ENCODE measurements at places on chromosomes 2 and 18. TPM values are rescaled to one million over a fixed set of nuclear protein-coding genes. Genes with fewer than 3 reads are reported as not detected.

The SLC23A3 gene
- total RNA-seq = 2.2 TPM

The TMEM198 gene
- total RNA-seq = 2.0 TPM

The RGPD4 gene
- 0.05 TPM for total RNA-seq

The UPP2 gene
- total RNA-seq = 0.16 TPM

DNA sequence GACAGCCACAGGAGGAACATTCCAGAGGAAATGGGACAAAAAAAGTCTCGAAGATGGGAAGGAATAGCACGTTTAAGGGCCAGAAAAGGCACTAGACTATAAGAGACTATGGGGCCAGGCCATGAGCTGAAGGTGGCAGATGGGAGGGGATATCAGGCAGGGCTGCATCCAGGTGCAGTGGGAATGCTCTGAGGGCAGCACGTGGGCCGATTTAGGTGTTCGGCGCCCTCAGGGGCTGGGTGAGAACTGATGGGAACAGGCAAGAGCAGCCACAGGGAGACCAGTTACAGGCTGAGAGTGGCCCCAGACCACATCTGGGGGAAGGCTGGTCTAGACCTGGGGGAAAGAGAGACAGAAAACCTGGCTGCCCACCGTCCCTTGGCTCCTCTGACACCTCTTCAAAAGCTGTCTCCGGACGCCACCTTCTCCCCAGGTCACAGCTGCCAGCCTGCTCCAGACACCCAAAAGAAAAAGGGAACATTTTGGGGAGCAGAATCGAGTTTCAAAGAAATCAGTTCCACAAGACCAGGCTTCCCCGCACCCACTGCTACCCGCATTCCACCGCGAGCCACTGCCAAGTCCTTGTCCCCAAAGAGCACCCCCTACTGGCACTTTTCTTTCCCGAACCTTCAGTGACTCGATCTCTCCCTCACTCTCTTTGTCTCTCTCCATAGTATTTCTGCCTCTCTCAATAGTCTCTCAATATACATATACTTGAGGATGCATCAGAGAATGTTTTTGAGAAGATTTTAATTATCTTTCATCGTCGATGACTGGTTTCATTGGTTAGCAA lies 190.1 kb upstream of the AGAP1 start:
- DNase-seq = no peak

- no peak for DNase-seq
These were observed 20.4 kb upstream of the TMEM247 start for GRCh38 chr2:46458763-46459500.

All from urinary bladder (tissue), 4 donors.